HFFc6 (cell line): ENCODE measurements at places on chromosomes 12 and 14.
A peak's percentile ranks its signal among the peaks of the same experiment; 100 is the strongest.

GRCh38 chr14:51644217-51644933, 7.3 kb upstream of the FRMD6 start:
- DNase-seq: peak; percentile 78

DNA sequence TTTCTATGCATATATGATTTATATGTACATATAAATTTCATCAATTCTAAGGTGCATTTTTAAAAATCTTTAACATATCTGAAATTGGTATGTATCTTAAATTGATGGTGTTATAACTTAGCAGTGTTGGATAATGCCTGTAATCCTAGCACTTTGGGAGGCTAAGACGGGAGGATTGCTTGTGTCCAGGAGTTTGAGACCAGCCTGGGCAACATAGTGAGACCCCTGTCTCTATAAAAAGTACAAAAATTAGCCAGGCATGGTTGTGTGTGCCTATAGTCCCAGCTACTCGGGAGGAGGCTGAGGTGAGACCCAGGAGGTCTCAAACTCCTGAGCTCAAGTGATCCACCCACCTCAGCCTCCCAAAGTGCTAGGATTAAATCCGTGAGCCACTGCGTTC, 6.5 kb upstream of the GALNT6 start:
- no peak for DNase-seq

DNA sequence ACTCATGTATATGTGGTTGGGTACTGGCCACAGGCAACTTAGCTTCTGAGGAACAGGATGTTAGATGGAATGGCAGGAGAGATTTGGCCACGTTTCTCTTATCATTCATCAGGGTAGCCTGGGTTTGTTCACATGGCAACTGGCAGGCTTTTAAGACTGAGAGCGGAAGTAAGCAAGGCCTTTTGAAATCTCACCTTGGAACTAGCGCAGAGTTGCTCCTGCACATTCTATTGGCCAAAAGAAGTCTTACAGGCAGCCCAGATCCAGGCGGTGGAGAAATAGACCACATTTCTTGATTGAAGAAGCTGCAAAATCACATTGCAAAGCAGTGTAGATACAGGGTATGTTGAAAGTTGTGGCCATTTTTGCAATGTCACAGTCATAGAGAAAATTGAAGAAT, 3.7 kb downstream of the CLEC4A start:
- no peak for DNase-seq

GRCh38 chr12:99332936-99333591, 314.5 kb upstream of the GARIN6 start:
- no peak for DNase-seq

- DNase-seq: no peak
These were observed 349.8 kb downstream of the IPO8 start for GRCh38 chr12:30345744-30346471.

- no peak for DNase-seq
These were observed 9.4 kb downstream of the GPR132 start for GRCh38 chr14:105055736-105056302.

DNA sequence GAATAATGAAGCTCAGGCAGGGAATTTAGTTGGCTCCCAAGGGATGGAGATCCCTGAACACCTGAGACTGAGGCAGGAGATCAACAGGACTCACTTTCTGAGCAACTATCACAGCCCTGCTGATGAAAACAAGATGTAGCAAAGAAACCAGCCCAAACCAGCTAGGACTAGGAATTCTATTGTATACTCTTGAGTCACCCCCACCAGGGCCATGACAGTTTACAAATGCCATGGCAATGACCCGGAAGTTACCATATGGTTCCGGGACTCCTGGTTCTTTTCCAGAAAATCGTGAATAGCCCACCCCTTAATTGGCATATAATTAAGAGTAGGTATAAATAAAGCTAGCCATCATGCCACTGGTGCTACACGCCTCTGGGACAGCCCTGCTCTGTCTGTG, 46.0 kb upstream of the OASL start:
- no peak for DNase-seq

DNA sequence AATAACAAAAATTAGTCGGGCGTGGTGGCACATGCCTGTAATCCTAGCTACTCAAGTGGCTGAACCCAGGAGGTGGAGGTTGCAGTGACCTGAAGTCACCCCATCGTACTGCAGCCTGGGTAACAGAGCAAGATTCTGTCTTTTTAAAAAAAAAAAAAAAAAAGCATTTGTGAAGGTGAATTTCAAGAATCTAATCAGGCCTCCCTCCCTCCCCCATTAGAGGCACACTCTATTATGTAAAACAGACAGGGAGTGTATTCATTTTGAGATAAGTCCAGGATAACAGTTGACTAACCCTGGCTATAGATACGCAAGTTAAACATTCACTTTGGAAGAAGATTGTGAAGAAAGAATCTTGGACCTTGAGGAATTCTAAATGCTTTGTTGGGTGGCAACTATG, 2.9 kb downstream of the RESF1 start:
- DNase-seq: no peak

GRCh38 chr12:56897844-56898361, 36.3 kb downstream of the SDR9C7 start:
- DNase-seq: peak; percentile 23

DNA sequence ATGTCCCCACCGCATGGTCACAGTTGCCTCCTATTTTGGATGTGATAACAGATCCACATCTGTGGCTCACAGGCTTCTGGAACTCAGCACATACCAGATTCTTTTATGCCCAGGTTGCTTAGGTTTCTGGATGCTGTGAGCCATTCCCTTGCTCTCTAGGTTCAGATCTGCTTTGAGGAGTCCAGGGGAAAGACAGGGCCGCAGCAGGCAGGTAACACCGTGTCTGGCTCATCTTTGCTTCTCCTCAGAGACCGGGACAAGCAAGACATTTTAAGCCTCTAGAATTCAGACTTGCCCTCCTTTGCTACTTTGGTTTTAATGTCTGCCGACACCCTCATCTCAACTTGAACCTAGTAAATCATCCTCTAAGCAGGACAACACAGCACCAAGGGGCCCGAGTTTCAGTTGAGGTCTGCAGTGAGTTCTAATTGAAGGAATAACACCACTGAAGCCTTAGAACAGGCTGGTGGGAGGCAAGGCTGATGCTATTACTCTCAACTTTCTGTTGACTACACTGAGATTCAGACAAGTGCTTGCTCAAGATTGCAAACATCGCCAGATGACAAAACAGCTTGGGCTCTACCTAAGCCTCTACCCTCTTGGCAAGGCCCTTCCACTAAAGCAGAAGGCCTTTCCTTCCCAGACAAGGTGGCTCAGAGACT, 55.3 kb downstream of the MDM2 start:
- DNase-seq: no peak
